ENCODE measurements at places on chromosomes 12 and 14.

DNA sequence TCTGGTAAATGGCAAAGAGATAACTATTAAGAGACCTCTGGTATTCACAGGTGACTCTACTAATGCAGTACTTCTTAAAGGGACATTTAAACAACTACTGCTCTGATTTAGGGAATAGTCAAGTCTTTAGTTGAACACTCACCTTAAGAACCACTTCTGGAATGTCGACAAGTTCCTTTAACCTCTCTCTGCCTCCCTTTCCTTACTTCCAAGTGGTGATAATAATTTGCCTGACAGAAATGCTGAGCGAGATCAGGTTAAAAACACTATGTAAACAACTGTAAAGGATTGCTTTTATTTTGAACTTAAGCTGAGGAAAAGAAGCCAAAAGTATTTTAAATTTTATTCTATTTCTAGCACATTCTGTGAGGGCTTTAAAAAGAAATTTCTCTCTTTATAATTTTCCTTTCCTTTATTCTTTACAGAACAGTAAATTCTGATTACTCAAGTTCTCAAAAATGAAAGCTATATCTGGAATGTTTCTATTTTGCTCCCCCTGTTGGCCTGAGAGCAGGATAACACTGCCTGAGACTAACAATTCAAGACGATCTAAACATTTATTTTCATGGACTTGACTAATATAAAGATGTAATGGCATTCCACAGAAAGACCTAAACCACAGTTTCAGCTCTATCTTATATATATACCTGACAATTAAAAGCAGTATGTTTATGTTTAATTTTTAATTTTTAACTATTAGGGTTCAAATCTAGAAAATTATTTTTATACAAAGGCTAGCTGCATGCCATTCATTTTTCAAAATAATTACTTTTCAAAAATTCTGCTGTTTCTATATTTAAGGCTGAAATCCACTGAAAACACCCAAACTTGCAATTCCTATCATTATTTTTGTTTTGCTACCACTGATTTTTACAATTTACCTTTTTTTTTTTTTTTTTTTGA lies 29.2 kb downstream of the ZCCHC8 start:
- DNase-seq, result no peak

- peak; percentile 32 for DNase-seq
These were observed 19.1 kb downstream of the RTL1 start for GRCh38 chr14:100884456-100884855.

GRCh38 chr12:15875863-15876262 lies 6.3 kb upstream of the STRAP start:
- DNase-seq, result no peak

- no peak for DNase-seq
These were observed 514.1 kb downstream of the MED13L start for GRCh38 chr12:115763376-115763775.

- no peak for DNase-seq
These were observed 20.1 kb downstream of the LTBP2 start for GRCh38 chr14:74591899-74592298.

DNA sequence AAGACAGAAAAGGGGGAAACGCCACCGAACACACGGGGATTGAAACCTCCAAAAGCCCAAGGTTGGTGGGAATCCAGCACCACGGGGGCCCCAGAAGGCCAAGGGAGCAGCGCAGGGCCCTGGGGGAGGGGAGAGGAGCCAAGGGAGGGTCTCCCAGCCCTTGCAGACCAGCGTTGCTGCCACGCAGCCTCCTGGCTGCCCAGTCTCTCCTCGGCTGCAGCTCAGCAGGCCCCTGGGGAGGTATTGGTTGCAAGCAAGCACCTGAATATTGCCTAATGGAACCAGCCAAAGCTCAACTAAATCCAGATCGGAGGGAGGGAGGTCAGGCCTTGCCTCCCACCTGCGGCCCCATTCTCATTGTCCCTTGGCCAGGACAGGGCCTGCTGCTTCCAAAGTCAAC lies 15.8 kb downstream of the TMEM229B start:
- DNase-seq, result no peak

DNA sequence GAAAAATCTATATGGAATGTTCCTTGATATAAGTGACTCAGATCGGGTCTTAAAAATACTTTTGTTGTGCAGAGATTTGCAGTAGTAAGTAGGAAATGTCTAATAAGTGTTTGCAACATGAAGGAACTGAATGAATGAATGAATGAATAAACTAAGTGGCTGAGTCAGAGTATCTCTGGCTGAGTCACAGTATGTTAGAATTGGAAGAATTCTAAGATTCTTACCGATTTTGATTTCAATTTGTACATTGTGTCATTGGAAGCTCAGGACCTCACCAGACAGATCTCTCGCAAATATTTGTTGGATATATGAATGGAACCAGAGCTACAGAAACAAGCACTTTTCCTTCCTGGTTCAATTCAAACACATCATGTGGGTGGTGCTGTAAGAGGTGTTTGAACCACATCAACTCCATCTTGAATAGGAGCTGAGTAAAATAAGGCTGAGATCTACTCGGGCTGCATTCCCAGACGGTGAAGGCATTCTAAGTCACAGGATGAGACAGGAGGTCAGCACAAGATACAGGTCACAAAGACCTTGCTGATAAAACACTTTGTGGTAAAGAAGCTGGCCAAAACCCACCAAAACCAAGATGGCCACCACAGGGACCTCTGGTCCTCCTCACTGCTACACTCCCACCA lies 123.9 kb upstream of the FOXN3 start:
- DNase-seq, result no peak

GRCh38 chr12:45289245-45290215 lies 73.6 kb downstream of the ANO6 start:
- no peak for DNase-seq

GRCh38 chr14:21369949-21370679 lies 13.7 kb downstream of the SUPT16H start:
- no peak for DNase-seq

DNA sequence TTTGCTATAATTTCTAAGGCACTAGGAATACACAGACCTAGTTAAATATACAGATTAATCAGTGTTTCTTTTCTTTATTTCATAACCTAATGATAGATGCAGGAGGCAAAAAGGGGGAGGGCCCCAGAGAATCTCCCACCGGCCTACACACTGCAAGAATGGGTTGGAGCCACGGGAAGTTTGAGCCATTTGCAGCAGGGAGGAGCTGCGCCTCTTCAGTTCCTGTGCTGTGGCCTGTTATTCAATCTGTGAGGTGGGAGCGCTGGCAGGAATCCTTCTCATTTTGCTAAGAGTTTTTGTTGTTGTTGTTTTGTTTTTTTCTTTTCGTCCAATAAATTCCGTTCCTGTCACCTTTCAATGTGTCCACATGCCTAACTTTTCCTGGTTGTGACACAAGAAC lies 251.3 kb upstream of the RPL10L start:
- DNase-seq, result no peak

- no peak for DNase-seq
These were observed 4.9 kb upstream of the ASIC1 start for GRCh38 chr12:50052544-50052943.

- no peak for DNase-seq
These were observed 51.0 kb downstream of the PAH start for GRCh38 chr12:102865821-102866615.

DNA sequence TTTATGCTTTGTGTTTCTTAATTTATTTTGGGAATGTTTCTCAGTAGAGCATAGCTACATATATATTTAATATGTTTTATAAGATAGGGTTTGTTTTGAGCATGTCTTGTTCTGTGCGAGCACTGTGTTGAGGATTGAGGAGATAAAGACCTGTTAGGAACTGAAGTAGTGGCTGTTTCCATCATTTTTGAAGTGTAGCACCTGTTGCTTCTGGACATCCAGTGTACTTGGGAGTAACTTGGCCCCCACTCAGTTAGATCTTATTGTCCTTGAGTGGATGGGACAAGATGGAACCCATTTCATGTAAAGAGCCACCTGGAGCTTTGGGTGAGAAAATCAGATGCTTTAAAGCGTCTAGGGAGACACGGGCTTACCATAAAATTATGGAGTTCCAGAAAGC lies 8.7 kb downstream of the PPP2R5C start:
- DNase-seq, result no peak

DNA sequence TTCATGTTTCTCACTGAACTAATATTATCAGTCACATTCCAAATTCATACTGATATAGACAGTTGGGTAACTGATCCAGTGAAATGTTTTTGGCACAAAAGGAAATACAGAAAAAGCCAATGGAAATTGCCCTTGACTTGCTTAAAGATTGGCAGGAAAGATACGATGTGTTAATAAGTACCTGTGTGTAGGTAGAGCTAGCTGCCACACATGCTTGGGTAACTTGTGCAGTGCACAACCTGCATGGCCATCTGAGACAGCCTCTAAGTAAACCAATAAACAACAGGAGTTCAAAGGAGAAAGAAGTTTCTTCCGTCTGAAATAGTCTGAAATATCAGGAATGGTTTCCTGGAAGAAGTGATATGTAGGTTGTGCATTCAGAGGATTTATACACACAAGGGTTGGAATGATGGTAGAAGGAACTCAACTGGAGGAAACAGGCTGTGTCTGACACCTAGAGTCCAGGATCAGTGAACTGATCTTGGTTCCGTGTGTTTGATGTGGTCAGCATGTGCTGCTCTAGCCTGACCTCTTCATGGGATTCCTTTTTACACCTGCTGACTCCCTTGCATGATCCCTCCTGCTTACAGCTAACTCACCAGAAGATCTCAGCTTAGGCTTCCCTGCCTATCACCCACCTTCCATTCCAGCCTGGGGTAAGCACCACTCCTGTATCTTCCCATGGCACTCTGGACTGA lies 81.4 kb upstream of the KRR1 start:
- DNase-seq, result no peak

DNA sequence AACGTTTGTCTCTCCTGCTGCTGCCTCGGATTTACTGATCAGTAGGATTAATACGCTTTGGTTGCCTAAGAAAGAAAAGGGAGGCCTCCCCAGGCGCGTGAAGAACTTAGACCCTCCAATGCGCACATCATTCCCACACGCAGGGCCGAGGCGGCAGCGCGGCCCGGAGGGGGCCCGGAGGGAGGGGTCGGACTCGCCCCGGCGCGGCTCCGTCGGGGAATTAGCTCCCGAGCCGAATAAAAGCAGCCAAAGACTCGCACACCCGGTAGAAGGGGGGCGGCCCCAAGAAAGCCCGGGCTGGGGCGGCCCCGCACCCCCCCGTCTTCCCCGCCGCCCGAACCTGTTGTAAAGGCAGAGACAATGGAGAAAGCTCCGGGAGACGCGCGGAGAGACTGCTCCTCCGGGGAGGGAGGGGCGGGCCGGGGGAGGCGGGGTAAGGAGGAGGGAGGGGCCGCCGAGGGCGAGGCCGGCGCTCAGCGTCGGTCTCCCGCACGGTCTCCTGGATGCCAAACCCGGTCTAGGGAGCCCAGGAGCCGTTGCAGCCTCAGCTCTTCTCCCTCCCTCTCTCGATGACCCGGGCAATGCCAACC lies at the start of gene NELL2:
NELL2 (minus strand) TSS at position 362 of the 590 bp plus-strand sequence. CDS start 446 bp downstream, outside the sequence.
- DNase-seq, result peak; percentile 69

DNA sequence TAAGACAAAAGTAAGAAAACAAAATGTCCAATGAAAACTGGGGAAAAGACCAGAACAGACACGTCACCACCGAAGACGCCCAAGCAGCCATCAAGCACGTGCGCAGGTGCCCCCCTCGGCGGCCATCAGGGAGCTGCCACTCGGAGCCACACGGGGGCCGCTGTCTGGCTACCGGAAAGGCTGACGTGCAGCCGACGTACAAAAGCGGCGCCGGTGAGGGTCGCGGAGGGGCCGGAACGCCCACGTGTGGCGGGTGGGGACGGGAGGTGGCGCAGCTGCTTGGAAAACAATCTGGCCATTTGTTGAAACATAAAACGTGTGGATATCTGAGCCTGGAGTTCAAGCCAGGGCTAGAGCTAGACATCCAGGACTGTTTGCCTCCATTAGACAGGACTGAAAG lies 60.7 kb downstream of the GALNT9 start:
- DNase-seq, result peak; percentile 11

- no peak for DNase-seq
These were observed 8.9 kb upstream of the C14orf132 start for GRCh38 chr14:96030108-96030760.

DNA sequence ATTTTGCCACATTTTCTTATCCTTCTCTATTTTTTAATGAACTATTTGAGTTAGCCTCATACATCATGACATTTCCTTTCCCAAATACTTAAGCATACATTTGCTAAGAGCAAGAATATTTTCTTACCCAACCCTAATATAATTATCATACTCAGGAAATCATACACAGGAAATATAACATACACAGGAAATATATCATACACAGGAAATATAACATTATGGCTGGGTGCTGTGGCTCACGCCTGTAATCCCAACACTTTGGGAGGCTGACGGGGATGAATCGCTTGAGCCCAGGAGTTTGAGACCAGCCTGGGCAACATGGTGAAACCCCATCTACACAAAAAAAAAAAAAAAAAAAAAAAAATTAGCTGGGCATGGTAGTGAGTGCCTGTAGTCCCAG lies 4.9 kb downstream of the NCKAP1L start:
- no peak for DNase-seq

DNA sequence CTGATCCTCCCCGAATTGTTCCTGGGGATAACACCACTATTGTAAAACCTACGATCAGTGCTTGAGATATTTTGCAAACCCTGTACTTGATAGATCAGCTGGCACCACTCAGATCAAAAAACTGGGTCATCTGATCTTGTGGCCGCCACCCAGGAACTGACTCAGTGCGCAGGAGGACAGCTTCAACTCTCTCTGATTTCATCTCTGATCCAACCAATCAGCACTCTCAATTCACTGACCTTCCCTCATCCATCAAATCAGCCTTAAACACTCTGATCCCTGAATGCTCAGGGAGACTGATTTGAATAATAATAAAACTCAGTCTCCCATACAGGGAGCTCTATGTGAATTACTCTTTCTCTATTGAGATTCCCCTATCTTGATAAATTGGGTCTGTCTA lies 4.2 kb upstream of the XPOT start:
- DNase-seq, result no peak

DNA sequence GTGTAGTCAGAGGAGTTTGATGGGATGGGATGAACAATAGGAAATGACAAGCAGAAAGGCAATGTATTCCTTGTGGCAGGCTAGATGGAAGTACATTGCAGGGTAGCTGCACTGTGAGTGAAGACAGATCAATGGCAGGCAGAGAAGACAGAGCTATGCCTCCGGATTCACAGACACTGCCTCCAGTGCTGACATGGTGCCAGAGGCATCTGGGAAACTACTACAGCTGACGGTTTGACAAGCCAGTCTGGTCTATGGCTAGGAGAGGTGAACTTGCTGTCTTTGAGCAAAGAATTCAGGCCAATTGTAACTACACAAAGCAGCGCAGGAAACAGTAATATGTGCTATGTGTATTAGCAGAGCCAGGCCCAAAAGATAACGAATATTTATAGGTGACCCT lies 193.5 kb downstream of the DIO2 start:
- peak; percentile 18 for DNase-seq

- no peak for DNase-seq
These were observed 200.1 kb downstream of the TMTC2 start for GRCh38 chr12:82886671-82887340.

All from Right ventricle myocardium inferior (tissue), 1 donor.